Dorsolateral prefrontal cortex (tissue), 122 donors: ENCODE measurements at places on chromosomes 1 and 21.

DNA sequence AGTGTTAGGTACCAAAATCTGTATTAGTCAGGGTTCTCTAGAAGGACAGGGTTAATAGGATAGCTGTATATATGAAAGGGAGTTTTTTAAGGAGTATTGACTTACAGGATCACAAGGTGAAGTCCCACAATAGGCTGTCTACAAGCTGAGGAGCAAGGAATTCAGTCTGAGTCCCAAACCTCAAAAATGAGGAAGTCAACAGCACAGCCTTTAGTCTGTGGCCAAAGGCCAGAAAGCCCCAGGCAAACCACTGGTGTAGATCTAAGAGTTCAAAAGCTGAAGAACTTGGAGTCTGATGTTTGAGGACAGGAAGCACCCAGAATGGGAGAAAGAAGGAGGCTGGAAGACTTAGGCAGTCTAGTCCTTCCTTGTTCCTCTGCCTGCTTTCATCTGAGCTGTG lies 487.5 kb upstream of the CHRM3 start:
- DNase-seq: no peak

DNA sequence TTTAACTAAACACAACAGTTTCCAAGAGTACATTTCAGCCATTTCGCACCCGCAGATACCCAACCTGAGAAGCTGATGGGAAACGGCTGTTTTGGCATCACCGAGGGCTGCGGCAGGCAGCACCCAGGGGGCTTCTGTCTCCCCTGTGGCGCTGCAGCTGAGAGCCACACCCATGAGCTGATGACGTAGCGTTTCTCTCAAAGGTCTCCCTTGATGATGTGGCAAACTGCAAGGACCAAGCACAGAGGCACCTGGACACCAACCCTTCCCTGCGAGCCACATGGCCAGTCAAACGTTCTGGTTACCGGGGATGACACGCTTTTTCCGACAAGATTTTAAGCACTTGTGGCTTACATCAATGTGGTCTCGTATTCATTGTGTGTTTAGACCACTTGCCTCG lies 150.8 kb upstream of the ERG start:
- no peak for DNase-seq

DNA sequence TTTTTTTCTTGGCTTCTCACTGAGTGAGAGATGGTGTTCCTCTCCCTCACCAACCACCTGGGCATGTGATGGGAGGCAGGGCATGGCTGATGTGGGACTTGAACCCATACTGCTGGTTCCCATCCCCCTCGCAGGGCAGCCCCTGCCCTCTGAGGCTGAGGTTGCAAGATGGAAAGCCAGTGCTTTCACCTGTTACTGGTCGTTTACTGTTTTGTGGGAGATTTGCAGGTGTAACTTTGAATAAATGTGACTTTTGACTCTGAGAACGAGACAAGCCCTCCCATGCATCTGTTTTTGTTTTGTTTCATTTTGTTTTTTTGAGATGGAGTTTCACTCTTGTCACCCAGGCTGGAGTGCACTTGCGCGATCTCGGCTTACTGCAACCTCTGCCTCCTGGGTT lies 21.6 kb downstream of the C1orf167 start:
- DNase-seq: no peak

DNA sequence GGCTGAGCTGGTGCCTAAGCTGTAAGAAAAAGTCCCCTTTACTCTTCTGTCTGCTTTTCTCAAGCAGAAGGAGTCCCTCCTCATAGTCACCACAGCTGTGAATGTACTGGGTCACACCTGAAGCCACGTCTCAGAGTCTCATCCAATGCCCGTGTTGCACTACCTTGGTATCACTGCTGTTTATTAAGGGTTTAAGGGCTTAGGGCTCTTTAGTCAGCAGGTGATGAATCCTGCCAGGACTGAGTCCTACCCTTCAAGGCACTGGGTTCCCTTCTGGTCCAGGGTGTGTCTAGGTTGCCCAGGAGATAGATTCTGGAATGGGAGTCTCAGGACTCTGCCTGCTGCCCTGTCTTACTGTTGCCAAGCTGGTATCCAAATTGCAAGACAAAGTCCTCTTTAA lies 33.4 kb upstream of the ROR1 start:
- DNase-seq: no peak

DNA sequence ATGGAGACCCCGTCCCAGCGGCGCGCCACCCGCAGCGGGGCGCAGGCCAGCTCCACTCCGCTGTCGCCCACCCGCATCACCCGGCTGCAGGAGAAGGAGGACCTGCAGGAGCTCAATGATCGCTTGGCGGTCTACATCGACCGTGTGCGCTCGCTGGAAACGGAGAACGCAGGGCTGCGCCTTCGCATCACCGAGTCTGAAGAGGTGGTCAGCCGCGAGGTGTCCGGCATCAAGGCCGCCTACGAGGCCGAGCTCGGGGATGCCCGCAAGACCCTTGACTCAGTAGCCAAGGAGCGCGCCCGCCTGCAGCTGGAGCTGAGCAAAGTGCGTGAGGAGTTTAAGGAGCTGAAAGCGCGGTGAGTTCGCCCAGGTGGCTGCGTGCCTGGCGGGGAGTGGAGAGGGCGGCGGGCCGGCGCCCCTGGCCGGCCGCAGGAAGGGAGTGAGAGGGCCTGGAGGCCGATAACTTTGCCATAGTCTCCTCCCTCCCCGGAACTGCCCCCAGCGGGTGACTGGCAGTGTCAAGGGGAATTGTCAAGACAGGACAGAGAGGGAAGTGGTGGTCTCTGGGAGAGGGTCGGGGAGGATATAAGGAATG lies 505 bp downstream of the LMNA start:
- no peak for DNase-seq
